ENCODE measurements at places on chromosomes 12 and 14.

GRCh38 chr14:92495027-92495426 lies 18.6 kb upstream of the RIN3 start:
- DNase-seq = peak; percentile 66

DNA sequence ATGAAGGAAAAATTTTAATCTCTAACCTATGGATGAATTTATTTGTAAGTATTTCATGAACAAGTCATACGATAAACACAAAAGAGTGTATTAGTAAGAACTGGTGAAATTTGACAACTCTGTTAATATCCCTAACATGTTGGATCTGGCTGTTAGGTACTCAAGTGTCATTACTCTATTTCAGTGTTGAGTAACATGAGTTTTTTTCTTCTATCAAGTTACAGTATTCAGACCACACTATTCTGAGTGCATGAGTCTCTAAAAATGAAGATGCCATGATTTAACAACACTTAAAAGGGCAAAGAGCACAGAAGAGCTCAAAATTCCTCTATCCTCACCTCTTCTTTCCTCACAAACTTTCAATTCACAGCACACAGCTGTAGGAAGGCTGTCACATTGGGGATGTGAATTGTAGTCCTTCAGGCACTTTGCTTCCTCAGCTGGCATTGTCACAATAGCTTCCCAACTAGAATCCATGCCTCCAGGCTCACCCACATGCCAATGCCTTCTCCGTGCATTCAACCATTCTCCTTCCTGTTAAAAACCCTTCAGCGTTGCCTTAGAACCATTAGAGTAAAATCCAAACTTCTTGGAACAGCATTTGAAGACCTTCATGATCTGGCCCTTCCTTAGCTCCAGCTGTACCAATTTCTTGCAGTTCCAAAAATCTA lies 73.7 kb upstream of the DBX2 start:
- no peak for DNase-seq

GRCh38 chr12:132393245-132393795 lies 63.9 kb upstream of the GALNT9 start:
- no peak for DNase-seq

- DNase-seq = no peak
Observed at GRCh38 chr14:45060551-45060950, 23.4 kb upstream of the PRPF39 start.

DNA sequence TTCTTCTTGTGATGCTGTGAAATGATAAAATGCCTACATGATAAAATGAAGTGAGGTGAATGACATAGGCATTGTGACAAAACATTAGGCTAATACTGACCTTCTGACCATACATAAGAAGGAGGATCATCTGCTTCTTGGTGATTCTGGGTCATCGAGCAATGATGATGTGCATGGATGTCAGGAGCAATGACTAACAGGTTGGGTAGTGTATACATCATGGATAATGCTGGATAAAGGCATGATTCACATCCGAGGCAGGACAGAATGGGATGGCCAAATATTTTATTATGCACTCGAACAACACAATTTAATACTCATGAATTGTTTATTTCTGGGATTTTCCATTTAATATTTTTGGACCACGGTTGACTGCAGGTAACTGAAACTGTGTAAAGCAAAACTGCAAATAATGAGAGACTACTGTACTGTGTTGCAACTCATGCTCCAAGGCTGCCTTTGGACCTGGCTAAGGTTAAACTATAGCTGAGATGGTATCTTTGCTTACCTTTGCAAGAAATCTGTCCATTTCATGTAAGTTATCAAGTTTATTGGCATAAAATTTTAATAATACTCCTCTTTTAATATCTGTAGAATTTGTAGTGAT lies 7.6 kb upstream of the SLC25A21 start:
- DNase-seq = no peak

- DNase-seq = no peak
Observed at GRCh38 chr12:1281683-1282366, 290.8 kb downstream of the ERC1 start.

GRCh38 chr12:48767047-48767446 lies 21.8 kb downstream of the ADCY6 start:
- no peak for DNase-seq

Data from NB4 (cell line).